Activated naive CD8-positive, alpha-beta T cell treated with anti-CD3 and anti-CD28 coated beads, Interleukin-2, amount 50 U/mL, for 24 hours (primary cell): ENCODE measurements at places on chromosomes 4 and X.

GRCh38 chrX:151712253-151712652 is 3.6 kb upstream of the FATE1 start:
- H3K4me3 ChIP-seq: no peak overlapping the region
- H3K27me3 ChIP-seq: peaks cover 2% of the 10 kb centered on the region
- no peaks in the 10 kb centered on the region for H3K36me3 ChIP-seq

- no peaks in the 10 kb centered on the region for H3K4me1 ChIP-seq
- H3K27me3 ChIP-seq: no peaks in the 10 kb centered on the region
- DNase-seq: no peak
- no peaks in the 10 kb centered on the region for H3K36me3 ChIP-seq
Observed at GRCh38 chr4:119337010-119337409, 15.1 kb upstream of the FABP2 start.

DNA sequence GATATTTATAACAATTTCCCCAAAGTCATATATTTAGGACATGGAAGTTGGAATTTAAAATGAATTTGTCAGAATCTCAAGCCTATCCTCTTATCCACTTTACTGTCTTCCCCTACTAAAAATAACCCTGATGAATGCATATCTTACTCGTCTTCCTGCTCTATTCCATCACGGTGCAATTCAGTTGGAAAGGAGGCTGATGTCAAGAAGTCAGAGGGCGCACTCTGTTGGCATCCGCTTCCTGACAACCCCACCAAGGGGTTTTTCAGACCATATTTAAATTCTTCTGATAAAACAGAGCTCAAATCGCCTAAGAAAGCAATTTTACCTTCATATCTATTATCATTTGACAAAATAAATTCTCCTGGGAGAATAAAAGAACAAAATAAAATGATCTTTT is 233.5 kb downstream of the ARHGAP24 start:
- no peak overlapping the region for H3K27ac ChIP-seq
- no peaks in the 10 kb centered on the region for H3K36me3 ChIP-seq
- no peaks in the 10 kb centered on the region for H3K4me1 ChIP-seq

DNA sequence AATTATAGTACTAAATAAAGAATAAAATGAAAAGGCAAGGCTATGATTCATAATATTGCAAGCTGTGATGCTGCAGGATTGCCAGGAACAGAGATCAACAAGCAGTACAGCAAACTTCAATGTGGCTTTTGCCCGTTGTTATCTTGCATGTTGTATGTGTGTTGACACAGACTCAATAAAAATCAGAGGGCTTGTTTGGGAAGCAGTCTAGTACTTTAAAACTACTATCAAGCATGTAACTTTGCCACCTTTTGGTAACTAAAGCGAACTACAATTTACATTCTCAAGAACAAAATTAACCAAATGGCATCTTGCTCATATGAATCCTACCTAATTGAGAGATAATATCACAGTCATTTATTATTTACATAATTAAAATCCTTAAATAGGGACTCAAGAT is 79.8 kb upstream of the GPM6A start:
- no peaks in the 10 kb centered on the region for H3K36me3 ChIP-seq
- no peaks in the 10 kb centered on the region for H3K27me3 ChIP-seq
- H3K27ac ChIP-seq: no peak overlapping the region
- no peaks in the 10 kb centered on the region for H3K4me1 ChIP-seq
- no peak for DNase-seq

GRCh38 chr4:118865091-118865708 is 23.5 kb upstream of the SYNPO2 start:
- DNase-seq: no peak
- no peaks in the 10 kb centered on the region for H3K4me1 ChIP-seq
- H3K4me3 ChIP-seq: no peak overlapping the region
- no peak overlapping the region for H3K27ac ChIP-seq

DNA sequence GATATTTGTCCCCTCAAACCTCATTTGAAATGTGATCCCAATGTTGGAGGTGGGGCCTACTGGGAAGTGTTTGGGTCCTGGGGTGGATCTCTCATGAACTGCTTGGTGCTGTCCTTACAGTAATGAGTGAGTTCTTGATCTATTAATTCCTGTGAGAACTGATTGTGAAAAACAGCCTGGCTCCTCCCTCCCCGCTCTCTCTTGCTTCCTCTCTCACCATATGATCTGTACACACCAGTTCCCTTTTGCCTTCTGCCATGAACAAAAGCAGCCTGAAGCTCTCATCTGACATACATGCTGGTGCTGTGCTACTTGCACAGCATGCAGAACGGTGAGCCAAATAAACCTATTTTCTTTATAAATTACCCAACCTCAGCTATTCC is 11.2 kb upstream of the YIPF7 start:
- H3K36me3 ChIP-seq: no peaks in the 10 kb centered on the region
- H3K4me1 ChIP-seq: no peaks in the 10 kb centered on the region
- peaks cover 6% of the 10 kb centered on the region for H3K27me3 ChIP-seq
- no peak for DNase-seq

GRCh38 chrX:56382278-56382677 is 150.1 kb downstream of the KLF8 start:
- H3K4me3 ChIP-seq: peak overlapping the region; percentile 38
- peak overlapping the region; percentile 84 for H3K27ac ChIP-seq
- no peaks in the 10 kb centered on the region for H3K27me3 ChIP-seq

GRCh38 chrX:70508296-70508911 is 63.8 kb downstream of the DLG3 start:
- no peak overlapping the region for H3K4me3 ChIP-seq
- peaks cover 10% of the 10 kb centered on the region for H3K27me3 ChIP-seq
- peak overlapping the region; percentile 24 for H3K27ac ChIP-seq
- H3K36me3 ChIP-seq: no peaks in the 10 kb centered on the region
- peak; percentile 5 for DNase-seq

GRCh38 chrX:48937054-48937907 is 18.5 kb upstream of the PIM2 start:
- peaks cover 36% of the 10 kb centered on the region for H3K36me3 ChIP-seq
- peak overlapping the region; percentile 74 for H3K4me3 ChIP-seq
- peak; percentile 86 for DNase-seq
- H3K27me3 ChIP-seq: no peaks in the 10 kb centered on the region

DNA sequence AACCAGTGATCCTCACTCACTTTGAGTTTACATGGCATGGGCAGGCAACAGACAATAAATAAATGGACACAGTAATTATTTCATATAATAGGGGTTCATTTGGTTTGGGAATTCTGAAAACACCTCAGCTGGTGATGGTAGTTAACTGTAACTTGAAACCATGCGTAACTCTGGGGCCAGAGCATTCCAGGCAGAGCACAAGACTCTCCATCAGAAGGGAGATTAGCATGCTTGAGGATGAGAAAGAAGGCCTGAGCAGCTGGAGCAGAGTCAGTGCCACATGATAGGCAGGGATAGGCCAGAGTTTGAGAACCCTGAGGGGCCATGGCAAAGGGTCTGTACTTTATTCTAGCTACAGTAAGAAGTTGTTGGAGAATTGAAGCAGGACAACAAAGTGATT is 56.3 kb upstream of the CXCL8 start:
- peaks cover 4% of the 10 kb centered on the region for H3K27me3 ChIP-seq
- H3K36me3 ChIP-seq: no peaks in the 10 kb centered on the region
- no peak overlapping the region for H3K4me3 ChIP-seq
- no peaks in the 10 kb centered on the region for H3K4me1 ChIP-seq

DNA sequence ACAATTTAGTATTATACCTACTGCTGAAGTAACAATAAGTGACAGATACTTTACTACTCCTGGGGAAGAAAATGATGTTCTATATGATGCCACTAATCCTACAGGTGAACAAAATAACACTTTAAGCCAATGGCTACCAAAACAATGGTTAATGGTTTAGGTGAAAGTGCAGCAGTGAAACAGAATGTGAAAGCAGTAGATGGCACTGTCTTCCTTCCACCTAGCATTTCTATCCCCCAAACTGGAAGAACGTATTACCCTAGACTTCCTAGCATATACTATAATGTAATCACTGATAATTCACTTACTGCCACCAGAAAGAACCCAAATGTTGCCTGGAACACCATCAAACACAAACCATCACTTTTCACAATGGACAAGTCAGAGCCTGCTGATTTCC is 18.9 kb upstream of the CABS1 start:
- no peak overlapping the region for H3K4me3 ChIP-seq
- no peaks in the 10 kb centered on the region for H3K4me1 ChIP-seq
- no peaks in the 10 kb centered on the region for H3K27me3 ChIP-seq
- no peak for DNase-seq

DNA sequence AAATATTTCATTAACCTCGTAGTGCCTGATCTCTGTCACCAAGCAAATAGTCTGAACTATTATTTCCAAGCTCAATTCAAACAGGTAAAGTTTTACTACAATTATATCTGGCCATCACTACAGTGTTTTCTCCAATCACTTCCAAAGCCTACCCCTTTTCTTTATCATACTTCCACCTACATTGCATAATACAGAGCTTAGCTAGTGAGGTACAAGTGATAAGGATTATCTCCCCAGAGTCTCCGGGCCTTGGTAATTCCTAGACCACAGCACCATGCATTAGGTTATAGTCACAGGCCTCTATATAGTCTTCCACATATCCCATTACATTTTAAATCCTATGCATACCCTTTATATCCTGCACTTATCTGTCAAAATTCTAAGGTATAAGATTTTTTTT is 154.2 kb downstream of the SNCA start:
- no peak for DNase-seq
- no peaks in the 10 kb centered on the region for H3K36me3 ChIP-seq
- no peak overlapping the region for H3K4me3 ChIP-seq
- H3K27me3 ChIP-seq: peaks cover 8% of the 10 kb centered on the region
- no peak overlapping the region for H3K27ac ChIP-seq
